Stimulated activated CD4-positive, alpha-beta T cell treated with anti-CD3 and anti-CD28 coated beads, Interleukin-4, amount 100 ng/mL, for 48 hours (primary cell): ENCODE measurements at places on chromosomes 2 and 18.

GRCh38 chr2:40367652-40368051 is 84.2 kb downstream of the SLC8A1 start:
- DNase-seq = no peak

DNA sequence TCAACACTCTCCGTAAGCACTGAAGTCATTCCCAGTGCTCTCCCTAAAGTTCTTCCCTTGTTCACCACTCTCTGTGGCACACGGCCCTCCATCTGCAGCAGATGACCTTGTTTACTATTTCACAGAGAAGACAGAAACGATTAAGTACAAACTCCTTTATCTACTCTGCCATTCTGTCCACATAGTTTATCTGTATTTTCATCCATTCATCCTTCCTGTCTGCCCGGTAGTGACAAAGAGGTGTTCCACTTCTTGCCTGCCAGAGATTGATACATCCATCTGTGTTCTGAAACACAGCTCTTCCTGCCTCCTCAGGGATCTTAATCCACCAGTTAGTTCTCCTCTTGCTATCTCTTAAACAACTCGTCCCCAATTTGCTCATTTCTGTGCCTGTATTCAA is 77.9 kb upstream of the CD226 start:
- DNase-seq = no peak

- no peak for DNase-seq
Measured at GRCh38 chr2:134307334-134307733, 53.5 kb downstream of the MGAT5 start.

- no peak for DNase-seq
Measured at GRCh38 chr2:58853420-58853819, 612.3 kb upstream of the FANCL start.

DNA sequence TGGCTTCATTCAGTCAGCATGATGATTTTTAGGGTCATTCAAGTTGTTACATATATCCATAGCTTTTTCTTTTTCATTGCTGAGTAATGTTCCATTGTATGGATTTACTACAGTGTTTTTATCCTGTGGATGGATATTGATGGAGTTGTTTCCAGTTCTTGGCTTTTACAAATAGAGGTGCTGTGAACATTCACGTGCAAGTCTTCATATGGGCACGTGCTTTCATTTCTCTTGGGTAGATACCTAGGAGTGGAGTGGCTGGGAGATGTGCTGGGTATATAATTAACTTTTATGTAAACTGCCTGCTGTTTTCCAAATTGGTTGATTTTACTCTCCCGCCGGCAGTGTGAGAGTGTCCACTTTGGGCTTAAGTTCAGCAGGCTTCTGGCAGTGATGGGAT is 16.5 kb downstream of the AGAP1 start:
- no peak for DNase-seq

- no peak for DNase-seq
Measured at GRCh38 chr2:198004173-198004572, 199.8 kb downstream of the PLCL1 start.
